Stimulated activated CD8-positive, alpha-beta memory T cell treated with anti-CD3 and anti-CD28 coated beads, Interleukin-7, amount 100 ng/mL, for 1 hour (primary cell): ENCODE measurements at places on chromosomes 5 and 9.
A peak's percentile ranks its signal among the peaks of the same experiment; 100 is the strongest.

- no peak for DNase-seq
Observed at GRCh38 chr5:160175438-160176218, 53.7 kb upstream of the FABP6 start.

DNA sequence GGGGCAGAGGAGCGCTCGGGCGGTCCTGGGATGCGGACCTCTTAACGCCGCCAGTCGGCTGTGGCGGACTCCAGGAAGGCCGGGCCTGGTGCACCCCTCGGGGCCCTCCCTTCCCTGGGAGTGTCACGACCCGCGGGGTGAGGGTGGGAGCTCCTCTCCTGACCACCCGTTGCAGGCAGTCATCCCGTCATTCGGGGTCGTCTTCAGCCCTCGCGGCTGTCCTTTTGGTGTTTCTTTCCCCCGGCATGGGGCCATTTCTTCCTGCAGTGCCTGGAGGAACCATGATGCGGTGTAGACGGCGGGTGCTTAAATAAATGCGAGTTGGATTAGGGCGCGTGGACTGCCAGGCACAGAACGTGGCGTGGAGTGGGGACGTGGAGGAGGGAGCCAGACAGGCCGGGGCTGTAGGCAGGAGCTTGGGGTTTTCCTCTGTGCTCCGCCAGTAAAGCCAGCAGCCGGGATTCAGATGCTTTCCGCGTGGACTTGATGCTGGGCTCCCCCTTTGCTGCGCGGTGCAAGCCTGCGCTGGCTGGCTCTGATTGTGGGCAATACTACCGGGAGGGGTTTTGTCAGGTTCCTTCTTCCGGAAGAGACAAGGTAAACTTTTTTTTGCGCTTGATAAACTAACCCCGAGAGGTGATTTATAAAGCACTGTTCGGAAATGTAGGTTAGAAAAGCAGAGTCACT is 868 bp downstream of the KDM4C start:
- DNase-seq, result peak; percentile 14

GRCh38 chr9:123637606-123637944 is 281.6 kb downstream of the CRB2 start:
- no peak for DNase-seq

DNA sequence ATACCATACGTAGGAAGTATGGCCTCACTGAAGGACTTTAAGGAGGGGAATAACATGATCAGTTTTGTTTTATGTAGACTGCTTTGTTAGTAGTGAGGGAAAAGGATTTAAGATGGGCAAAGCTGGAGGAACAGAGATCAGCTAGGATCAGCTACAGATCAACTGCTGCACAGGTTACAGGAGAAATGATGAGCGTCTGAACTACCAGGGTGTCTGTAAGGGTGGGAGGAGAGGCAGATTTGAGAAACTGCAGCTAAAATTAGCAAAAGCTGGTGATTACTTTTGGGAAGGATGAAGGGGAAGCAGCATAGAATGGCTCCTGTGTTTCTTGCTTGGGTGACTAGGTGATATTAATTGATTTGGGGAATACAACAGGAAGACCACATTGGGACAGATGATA is 39.3 kb downstream of the VCP start:
- no peak for DNase-seq

GRCh38 chr5:27590503-27590902 is 552.1 kb upstream of the CDH9 start:
- DNase-seq, result no peak

DNA sequence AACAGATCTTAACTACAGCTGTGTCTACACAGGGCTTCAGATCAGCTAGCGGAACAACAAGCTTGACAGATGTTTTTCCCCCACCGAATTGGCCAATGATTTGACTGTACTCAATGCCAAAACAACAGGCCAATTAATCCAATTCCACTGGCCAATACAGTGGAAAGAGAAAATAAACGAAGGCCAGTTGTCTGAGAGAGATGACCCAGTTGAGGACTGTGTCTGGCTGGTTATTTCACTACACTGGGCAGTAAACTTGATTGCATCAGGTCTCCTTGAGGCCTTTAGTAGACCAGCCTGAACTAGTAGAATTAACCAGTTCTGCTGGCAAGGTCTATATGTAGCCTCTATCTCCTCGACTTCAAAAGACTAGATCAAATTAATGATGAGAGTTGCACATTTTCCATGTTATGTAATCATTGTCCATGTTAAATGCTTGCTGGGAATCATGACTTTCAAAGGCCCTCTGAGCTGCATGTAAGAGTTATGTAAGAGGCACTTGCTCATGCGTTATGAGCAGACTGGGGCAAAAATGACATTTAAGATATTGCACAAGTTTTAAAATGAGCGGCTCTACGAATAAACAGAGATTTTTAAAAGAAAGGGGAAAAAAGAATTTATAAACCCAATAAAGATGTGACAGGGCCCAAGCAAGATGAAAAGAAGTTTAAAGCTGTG is 28.3 kb downstream of the SMIM23 start:
- DNase-seq, result no peak
